ENCODE measurements at places on chromosomes 12 and 14. TPM values are rescaled to one million over a fixed set of nuclear protein-coding genes. Genes with fewer than 3 reads are reported as not detected.

Gene HIGD1C
- not detected for total RNA-seq

DNA sequence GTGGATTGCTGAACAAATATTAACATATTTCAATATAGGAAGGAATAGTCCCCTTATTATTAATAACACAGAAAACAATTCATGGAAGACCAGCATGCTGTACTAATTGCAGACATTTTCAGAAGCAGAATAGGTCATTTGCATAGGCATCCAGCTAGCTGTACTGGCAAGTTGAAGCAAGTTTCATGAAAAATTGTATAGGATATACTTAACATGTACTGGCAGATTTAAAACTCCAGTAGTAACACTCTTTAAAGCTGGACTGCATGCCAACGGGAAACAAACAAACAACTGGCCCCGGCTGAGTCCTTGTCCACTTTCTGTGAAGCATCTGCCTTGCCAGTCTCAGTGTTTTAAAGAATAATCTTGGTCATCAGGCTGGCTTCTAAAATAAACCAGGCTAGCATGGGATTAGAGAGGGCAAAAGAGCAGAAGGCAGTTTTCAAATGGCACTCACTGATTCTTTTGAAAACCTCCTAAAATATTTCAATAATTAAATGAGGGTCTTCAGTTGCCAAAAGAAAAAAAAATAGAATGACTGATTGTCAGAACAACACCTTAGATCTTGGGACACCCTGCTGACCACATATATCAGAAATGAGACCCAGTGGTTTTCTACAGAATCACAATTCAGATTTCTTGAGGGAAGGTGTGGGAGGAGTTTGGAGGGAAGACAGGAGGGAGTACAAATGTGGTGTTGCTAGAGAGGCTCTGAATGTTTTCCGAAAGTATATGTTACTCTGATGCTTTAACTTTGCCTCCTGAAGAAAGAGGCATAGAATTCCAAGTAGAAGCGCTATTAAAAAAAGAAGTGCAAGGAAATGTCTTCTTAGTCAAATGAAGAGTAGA lies 122.5 kb upstream of the KRAS start:
- H3K4me3 ChIP-seq, result peak overlapping the region; percentile 40
- no peaks in the 10 kb centered on the region for H3K27me3 ChIP-seq
- H3K27ac ChIP-seq, result peak overlapping the region; percentile 83

GRCh38 chr14:87503711-87504110 lies 489.3 kb downstream of the GALC start:
- DNase-seq, result no peak
- no peaks in the 10 kb centered on the region for H3K36me3 ChIP-seq
- no peaks in the 10 kb centered on the region for H3K4me1 ChIP-seq
- H3K4me3 ChIP-seq, result no peak overlapping the region
- no peaks in the 10 kb centered on the region for H3K27me3 ChIP-seq
- H3K27ac ChIP-seq, result no peak overlapping the region

Gene GPR84
- 1.5 TPM for total RNA-seq

Gene RNASE13
- not detected for total RNA-seq

Data from activated CD4-positive, alpha-beta T cell treated with anti-CD3 and anti-CD28 coated beads, Interleukin-2, amount 10 ng/mL, durations not matched to agents 24 days and 14 days (primary cell).